ENCODE measurements at places on chromosomes 11 and 22. TPM values are rescaled to one million over a fixed set of nuclear protein-coding genes. Genes with fewer than 3 reads are reported as not detected.

DNA sequence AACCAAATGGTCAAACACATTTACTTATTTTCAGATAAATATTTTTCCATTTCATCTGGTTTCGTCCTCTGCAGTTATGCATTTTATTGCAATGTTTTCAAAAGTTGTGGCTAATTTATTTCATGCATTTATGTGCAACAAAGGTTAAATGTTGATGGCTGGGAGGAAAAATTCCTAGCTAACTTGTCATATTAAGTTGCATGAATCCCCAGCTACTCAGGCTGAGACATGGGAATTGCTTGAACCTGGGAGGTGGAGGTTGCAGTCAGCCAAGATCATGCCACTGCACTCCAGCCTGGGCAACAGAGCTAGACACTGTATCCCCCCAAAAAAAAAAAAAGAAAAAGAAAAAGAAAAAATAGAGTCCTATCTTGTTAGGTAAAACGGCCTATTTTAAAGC lies 1862.4 kb upstream of the RAG2 start:
- no peak for DNase-seq

DNA sequence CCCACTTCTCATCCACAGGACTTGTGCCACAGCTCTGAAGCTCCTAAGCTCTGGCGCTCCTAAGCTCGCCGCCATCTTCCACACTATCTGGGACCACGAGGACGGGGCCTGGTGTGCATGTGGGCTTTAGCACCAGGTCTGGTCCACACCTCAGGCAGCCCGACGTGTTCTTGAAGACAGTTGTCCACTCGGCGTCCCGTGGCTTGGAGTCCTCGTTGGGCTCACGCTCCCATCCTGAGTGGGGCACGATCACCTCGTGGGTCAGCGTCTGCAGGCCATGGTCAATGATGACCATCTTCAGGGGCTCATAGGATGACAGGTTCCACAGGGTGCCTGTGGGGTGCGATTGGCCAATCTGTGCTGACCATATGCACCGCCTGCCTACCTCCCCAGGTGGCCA lies 37.1 kb upstream of the TXNRD2 start:
- DNase-seq, result no peak

PACS1 gene
- 91.8 TPM for total RNA-seq

TRIM48 gene
- total RNA-seq, result not detected

DNA sequence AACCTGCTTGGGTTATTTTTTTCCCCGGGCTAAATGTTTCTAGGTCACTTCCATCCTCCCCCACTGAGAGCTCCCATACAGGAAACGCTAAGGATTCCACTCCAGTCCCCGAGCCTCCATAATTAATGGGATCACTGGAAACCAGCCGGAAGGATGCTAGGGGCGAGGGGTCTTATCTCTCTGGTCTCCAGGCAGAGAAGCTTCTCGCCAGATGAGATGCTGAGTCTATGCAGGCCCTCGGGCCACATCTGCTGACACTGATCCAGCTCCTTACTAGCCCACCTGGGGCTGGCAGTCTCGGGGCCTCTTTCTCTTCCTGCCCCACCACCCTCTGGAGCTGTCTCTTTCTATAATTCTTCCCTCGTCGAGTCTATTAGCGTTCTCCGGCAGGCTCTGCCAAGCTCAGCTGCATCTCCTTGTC lies 125.9 kb upstream of the SYT13 start:
- DNase-seq, result no peak

- no peak for DNase-seq
Observed at GRCh38 chr22:27401321-27401720, 400.2 kb downstream of the MN1 start.

GRCh38 chr11:13318498-13319295 lies 41.1 kb downstream of the BMAL1 start:
- DNase-seq, result no peak
